Bone marrow (tissue), 2 donors: ENCODE measurements at places on chromosomes 2 and 18.

- no peak for DNase-seq
Observed at GRCh38 chr2:143950704-143951103, 569.2 kb downstream of the ZEB2 start.

DNA sequence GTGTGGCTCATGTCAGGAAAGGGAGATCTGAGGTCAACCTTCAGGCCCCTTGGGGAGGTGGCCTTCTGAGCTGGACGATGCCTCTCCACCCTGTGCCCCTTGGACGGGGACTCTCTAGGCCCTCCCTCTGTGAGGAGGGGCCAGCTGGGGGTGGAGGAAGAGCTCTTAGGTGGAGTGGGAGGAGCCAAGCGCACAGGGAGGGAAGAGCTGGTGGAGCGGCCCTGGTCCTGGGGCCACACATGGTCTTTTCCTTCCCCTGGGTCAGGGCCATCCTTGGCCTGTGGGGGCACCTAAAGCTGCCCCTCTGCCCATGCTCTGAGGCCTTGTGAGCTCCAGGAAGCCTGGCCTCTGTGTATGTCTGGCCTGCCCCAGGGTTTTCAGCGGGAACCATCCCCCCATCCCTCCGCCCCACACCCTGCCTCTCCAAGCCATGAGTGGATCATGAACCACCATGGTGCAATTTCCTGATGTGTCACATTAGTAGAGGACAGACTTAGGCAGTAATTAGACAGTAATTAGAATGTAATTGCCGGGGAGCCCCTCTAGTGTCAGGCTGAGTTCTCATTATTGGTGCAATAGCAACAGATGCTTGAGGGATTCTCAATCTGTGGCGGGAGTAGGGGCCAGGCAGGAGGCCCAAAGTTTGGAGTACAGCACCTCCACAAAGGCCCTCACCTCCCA is 63.0 kb downstream of the GLI2 start:
- DNase-seq = no peak

DNA sequence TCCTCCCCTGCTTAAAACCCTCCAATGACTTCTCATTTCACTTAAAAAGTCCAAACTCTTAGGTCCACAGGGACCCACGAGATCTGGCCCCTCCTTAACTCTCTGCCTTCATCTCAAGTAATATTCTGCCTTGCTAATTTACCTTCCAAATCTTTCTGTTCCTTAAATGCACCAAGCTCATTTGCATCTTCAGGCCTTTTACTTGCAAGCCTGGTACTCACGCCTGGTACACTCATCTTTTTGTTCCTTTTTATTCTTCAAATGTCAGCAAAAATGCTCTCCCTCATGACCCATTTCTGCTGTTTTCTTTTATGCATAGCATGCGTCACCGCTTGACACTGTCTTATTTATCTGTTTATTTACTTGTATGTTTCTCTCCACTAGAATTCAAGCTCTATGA is 2.7 kb upstream of the WIPF1 start:
- DNase-seq = no peak

DNA sequence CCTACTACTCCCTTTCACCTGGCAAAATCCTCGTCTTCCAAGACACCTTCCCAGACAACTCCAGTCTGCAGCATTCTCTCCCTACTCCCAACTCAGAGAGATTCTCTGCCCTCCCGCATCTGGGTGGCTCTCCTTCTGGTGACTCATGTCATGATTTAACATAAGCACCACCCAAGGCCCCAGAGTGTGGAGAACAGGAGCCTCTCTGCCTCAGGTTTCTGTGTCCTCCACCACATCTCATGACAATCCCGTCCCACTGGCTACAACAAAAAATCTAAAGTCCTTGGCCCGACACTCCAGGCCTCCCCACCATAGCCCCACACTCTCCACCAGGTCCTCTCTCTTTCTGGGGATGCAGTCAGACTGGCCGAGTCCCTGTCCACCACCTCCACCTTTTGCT is 197.1 kb downstream of the BCL11A start:
- no peak for DNase-seq

GRCh38 chr2:63950414-63950813 is 68.8 kb downstream of the VPS54 start:
- DNase-seq = no peak

DNA sequence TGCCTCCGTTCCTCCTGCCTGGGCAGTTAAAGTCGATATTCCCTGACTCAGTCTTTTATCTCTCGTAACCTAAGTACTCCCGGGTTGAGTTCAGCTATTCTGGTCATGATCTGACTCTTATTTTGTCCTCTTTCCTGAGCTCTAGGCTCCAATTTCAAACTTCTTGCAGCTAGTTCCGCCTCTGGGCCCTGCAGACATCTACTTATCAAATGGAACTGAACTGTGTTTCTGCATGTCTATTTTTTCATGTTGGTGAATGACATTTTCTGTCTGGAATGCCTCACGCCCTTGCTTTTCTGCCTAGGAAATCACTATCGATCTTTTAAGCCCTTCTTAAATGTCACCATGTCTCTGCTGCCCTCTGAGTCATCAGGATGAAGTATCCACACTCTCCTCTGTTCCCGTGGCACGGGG is 101.5 kb downstream of the VAPA start:
- DNase-seq = no peak

- DNase-seq = no peak
Observed at GRCh38 chr2:197952540-197953202, 148.3 kb downstream of the PLCL1 start.

DNA sequence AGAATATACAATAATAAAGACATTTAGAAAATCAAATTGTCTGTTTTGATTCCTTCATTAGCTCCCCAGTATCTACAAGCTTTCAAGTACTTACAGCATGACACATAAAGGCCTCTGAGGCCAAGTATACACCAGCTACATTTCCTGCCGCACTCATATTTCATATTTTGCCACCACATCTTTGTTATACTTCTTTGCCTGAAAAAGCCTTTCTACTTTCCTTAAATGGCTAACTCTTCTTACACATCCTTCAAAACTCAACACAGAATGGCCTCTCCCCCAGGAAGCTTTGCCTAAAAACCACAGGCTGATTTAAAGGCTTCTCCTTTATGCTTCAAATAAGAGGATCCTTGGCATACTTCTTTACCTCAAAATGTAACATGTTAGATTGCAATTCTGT is 4.5 kb downstream of the STK17B start:
- DNase-seq = no peak

DNA sequence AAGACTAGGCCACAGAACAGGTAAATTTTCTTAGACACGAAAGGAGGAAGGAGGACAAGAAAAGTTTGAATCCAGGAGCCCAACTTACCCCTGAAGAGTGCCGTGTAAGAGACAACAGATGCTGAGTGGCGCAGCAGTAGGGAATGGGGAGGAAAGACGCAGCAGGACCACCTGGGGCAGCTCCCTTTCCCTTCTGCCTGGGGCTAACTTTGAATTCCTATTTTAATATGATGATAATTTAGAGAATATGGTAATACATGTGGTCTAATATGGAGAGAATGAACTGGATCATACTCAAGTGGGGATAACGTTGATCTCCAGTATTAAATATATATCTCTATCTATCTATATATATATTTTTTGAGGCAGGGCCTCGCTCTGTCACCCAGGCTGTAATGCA is 69.3 kb downstream of the CLIP4 start:
- DNase-seq = no peak

DNA sequence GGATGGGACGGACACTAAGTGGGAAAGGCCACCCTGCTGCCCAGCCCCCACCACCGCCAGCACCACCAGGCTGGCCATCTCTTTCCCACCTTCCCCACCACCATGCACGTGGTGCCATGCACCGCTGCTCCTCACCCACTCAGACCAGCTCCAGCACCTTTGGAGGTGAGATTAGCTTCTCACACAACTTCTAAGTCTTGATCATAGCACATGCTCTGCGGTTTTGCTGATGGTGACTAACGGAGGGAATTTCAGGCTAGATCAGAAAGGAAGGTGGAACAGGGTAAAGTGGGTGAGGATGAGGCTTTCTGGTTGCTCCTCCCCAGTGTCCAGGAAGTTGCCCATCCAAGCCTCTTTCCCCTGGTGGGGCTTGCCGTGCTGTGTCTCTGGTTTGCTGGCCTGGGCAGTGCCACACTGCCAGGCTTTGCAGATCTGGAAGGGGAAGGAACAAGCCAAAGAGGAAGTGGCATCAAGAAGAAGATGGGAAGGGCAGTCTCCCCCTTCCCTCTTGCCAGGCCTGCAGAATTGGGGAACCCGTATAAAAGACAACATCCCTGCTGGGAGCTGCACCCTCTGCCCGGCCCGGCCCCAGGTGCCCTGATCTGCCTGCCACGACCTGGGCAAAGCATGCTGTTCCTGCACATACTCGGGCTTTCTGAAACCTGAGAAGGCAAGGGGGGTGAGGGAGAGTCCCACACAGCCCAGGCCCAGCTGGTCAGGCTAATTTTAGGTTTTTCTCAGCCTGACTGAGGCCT is 44.3 kb upstream of the CAB39 start:
- peak; percentile 25 for DNase-seq

DNA sequence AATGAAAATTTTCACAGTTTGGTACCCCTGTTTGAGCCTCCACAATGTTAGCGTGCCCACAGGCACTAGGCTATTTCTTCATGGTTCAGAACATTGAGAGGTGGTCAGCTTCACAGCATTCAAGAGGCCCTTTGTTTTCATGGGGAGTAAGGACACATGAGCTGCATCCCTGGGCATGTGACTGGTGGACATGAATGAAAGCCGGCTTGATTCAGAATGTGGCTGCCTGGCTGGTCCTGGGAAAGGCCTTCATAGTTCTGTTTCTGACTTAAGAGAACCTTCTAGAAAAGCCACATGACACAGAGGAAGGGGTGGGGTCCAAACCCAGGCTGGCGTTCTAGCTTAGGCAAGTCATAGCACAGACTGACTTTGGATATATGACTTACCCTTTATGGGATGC is 420.6 kb downstream of the CMPK2 start:
- DNase-seq = no peak

GRCh38 chr2:850429-850828 is 100.2 kb upstream of the SNTG2 start:
- DNase-seq = no peak

DNA sequence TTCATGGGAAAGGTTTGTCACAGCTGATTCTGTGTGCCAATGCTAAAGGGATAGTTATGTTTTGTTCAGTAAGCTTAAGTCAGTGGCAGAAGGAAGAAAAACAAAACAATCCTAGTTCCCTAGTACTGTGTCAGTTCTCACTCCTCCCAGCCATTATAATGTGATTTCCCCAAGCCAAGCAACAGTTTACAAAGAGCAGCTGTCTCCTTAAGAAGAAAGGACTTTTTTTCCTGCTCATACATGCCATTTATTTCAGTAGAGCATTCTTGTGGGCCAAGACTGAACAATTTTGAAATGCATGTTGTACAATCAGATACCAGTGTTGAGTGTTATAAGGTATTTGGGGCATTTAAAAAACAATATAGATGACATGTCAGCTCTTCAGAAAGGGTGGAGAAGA is 52.1 kb downstream of the NEMP2 start:
- no peak for DNase-seq

- no peak for DNase-seq
Observed at GRCh38 chr2:67755156-67755882, 307.5 kb downstream of the C1D start.

DNA sequence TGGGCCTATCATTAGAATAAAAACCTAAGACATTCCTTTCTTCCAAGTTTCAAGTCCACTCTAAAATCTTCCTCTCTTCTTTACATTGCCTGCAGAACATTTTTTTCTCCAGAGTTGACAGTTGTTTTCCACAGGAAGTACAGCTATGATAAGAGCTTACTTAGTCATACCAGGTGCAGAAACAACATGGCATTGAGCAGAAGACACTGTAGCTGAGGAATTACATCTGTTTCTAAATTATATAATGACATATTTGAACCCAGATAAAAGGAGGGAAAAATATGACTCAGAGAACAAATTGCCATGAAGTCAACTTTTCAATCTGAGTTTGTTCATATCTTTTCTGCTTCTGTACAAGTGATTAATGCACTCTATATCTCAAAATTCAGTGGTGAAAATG is 30.2 kb downstream of the CMPK2 start:
- no peak for DNase-seq

- no peak for DNase-seq
Observed at GRCh38 chr2:77778917-77779316, 256.7 kb upstream of the LRRTM4 start.

DNA sequence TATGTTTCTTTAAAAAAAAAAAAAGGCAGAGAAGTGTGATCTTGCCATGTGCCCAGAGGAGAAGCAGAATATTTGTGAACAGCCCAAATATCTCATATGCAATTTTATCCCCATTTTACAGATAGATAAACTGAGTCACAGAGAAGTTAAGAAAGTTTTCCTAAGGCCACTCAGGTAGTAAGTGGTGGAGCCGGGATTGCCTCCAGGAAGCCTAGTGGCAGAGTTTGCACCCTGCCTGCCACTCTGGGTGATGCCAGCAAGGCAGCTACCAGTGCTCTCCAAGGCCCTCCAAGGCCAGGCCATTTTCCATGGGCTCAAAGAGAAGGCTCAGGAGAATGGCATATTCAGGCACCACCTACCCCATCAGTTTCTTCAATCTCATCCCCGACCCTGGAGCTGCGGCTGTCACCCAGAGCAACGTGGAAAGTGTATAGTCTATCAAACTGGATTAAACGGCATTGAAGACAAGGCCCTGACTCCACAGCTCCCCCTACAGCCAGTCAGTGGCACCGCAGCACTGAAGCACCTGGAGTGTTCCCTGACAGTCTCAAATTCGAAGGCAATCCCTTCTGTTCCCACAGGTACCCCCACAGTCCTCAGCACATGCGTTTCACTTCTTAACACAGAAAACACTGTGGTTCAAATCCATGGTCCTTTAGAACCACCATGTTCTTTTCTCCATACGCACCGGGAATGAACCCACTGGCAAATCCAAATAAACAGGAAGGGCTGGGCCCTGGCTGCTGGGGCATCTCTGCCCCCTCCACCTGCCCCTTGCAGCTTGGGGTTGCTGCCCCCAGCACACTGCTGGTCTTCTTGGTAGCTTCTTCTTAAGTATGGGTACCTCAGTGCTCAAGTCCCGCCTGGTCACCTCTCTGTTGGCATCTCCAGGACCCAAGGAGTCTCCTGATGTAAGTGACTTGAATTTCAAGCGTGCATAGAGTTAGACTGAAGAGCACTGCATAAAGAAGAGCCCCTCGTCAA is 175.3 kb downstream of the INHBB start:
- no peak for DNase-seq

- DNase-seq = no peak
Observed at GRCh38 chr2:225602205-225602604, 202.7 kb downstream of the NYAP2 start.

DNA sequence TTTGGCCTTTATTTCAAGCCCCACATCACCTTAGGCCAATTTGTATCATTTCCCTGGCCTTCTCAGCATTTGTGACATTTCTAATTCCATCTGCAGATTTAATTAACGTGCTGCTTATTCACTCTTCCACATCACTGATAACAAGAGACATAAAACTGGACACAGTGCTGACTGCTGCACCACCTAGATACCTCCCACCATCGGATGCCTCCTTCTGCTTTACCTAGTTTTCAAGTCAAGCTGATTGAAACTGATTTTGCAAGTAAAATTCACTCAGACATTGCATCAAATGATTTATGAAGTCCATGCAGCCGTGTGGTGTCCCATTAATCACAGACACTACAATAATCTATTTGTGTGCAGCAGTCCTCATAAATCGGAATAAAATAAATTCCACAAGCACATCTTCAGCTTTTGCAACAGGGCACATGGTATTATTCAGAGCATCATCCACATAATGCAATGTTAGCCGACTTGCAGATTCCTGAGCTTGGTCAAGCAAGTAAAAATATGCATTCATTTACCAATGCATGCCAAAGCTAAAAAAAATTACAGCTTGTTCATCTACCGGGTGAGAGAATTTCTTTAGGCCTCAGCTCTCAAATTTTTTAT is 15.9 kb upstream of the CRIM1 start:
- DNase-seq = no peak

GRCh38 chr2:65429786-65430602 is 2.4 kb downstream of the SPRED2 start:
- peak; percentile 79 for DNase-seq
